ENCODE measurements at places on chromosomes 16 and 17.

DNA sequence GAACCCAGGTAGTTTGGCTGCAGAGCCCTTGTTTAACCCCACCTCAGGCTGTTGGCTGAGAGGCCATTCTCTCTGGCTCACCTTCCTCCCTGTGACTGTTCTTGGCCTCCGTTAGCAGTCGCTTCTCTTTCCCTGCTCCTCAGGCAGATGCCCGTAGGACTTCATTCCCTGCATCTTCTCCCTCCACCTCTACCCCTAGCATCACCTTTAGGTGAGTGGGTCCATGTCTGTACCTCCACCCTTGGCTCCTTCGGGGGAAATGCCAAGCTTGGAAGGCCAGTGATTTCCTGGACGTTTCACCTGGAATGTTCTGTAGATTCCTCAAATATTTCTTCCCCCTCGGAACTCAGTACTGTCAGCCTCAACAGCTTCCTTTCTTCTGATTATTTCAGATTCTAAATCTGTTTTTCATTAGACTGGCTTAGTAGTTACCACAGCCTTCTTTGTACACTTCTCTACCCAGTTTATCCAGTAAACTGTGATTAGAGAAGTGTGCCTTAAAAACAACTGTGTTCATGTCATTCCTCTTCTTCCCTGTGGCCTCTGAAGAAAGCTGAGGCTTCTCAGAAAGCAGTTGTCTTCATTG lies 227.9 kb downstream of the MSI2 start:
- DNase-seq, result no peak

- no peak for DNase-seq
Measured at GRCh38 chr17:73533781-73534180, 110.5 kb downstream of the SDK2 start.

- no peak for DNase-seq
Measured at GRCh38 chr16:82699711-82700495, 73.1 kb downstream of the CDH13 start.

- no peak for DNase-seq
Measured at GRCh38 chr16:53840456-53840855, 136.5 kb downstream of the FTO start.

DNA sequence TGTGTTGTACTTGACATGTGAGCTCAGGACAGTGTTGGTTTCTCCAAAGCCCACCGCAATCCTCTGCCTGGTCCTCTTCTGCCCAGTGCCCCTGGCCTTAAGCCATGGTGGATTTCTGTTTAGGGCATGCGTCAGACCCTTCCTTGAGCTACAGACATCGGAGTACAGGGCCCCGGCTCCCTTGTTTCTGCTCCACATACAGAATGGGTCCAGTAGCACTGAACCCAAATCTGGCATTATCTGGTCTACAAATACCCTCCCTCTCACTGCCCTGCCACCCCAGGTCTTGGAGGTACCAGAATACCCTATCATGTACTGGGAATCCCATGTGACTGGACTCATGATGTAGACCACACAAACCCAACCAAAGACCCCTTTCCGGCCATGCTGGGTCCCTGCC lies 27.4 kb upstream of the ZNHIT3 start:
- DNase-seq, result no peak

DNA sequence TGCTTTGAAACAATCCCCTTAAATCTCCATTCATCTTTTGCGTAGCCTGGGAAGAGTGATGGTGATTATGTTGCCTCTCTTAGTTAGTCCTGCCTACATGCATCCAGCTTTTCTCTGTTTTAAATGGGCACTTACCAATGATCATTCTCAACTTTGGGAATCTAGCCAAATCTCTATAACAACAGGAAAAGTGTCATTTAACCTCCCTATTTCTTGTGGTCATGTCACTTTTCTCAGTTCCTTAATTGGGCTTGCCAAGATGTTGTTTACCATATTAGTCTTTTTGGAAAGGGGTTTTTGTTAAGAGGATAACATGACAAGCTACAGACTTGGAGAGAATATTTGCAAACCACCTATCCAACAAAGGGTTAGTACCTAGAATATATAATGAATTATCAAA lies 15.6 kb upstream of the CLEC10A start:
- no peak for DNase-seq

All from CD4-positive, alpha-beta T cell treated with Interleukin-12 subunit alpha and Interleukin-12 subunit beta, for 1 hour (primary cell).